CD4-positive, alpha-beta T cell treated with Interleukin-17A for 4 hours (primary cell): ENCODE measurements at places on chromosomes 4 and X.

GRCh38 chr4:78510681-78511080, 40.9 kb upstream of the ANXA3 start:
- DNase-seq, result no peak

- DNase-seq, result no peak
Measured at GRCh38 chrX:153782313-153782712, 1.5 kb downstream of the SRPK3 start.

DNA sequence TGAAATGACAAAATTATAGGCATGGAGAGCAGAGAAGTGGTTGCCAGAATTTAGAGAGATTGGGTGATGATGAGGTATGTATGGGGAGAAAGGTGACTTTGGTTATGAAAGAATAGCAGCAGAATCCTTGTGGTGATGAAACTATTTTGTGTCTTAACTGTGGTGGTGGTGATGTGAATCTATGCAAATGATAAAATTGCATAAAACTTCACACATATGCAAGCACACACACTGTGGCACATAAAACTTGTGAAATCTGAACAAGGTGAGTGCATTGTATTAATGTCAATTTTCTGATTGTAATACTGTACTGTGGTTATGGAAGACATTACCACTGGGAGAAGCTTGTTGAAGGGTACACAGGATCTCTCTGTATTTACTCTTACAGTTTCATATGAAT, 91.0 kb downstream of the IL15 start:
- DNase-seq, result no peak

- DNase-seq, result no peak
Measured at GRCh38 chr4:39312816-39313215, 53.3 kb downstream of the RFC1 start.

GRCh38 chr4:125780747-125781146, 466.0 kb downstream of the FAT4 start:
- DNase-seq, result no peak

- DNase-seq, result no peak
Measured at GRCh38 chr4:118369231-118369630, 16.4 kb upstream of the PRSS12 start.
